ENCODE measurements at places on chromosomes 2 and 18.

DNA sequence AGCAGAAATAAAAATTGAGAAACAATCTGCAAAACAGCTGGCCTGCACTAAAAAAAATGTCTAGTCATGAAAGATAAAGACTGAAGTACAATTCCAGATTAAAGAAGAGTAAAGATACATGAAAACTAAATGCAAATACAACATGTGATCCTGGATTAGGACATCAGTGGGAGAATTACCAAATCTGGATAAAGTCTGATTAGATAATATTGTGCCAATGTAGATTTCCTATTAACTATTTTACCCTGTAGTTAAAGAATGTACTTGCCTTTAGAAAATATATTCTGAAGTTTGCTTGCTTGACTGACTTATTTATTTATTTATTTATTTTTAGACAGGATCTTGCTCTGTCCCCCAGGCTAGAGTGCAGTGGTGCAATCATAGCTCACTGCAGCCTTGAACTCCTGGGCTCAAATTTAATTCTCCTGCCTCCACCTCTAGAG, 58.7 kb downstream of the ASXL2 start:
- DNase-seq: no peak

DNA sequence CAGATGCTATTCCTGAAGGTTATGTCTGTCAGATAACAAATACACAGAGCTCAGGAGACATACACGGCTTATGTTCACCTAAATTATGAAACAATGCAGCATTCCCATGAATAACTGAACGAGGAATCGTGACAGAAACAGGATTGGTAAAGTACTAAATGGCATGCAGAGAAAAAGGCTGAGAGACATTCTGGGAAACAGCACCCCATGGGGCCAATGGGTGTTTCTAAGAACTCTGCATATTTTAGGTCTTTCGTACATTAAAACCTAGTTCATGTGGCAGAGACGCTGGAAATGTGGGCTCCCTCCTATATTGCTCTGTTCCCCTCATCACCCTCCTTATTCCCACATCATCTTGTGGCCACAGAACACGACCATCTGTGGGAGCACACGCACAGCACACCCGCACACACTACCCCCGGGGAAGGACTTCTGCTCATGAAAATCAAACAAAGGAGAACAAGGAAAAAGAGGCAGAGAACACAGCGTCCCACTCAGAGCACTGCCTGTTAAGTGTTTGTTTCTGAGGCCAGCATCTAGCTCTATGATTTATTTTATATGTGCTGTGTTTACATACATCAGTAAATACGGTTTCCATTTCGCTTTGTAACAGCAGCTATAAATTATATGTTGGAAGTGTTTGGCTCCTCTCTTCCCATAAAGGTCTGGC, 143.6 kb downstream of the AFF3 start:
- no peak for DNase-seq

DNA sequence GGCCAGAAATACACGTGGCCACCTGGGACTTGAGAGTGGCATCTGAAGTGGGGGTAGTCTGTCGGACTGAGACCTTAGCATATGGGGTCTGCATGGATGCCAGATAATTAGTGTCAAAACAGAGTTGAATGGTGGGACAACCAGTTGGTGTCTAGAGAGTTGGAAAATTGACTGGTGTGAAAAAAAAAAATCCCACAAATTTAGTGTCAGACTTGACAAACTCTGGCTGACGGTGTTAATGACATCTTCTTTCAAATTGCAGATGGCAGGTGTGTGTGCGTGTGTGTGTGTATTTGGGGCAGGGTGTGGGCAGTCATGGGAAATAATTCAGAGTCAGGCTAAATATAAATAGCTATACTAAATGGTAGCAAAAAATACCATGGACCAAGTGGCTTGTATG, 365.4 kb upstream of the RGPD4 start:
- DNase-seq: no peak

GRCh38 chr2:112693596-112693995, 27.2 kb upstream of the NT5DC4 start:
- DNase-seq: no peak

DNA sequence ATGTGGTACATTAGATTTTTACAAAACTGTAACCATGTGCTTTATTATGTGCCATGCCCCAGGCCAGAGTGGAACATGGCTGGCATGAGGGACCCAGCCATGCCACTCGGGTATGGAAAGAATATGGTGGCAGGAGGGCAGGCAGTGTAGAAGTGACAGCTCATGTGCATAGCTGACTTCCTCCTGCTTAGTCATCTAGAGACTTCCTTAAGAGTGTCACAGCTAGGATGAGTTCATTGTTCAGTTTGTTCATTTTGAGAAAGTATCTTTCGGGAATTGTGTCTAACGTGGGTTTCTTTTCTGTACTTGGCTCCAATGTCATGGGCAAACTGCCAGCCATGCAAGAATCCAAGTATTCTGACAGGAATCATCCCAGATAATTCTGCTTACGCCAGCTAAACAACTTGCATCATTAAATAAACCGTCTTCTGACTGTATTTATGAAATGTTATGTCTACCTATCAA, 94.3 kb upstream of the ITGB6 start:
- DNase-seq: no peak

DNA sequence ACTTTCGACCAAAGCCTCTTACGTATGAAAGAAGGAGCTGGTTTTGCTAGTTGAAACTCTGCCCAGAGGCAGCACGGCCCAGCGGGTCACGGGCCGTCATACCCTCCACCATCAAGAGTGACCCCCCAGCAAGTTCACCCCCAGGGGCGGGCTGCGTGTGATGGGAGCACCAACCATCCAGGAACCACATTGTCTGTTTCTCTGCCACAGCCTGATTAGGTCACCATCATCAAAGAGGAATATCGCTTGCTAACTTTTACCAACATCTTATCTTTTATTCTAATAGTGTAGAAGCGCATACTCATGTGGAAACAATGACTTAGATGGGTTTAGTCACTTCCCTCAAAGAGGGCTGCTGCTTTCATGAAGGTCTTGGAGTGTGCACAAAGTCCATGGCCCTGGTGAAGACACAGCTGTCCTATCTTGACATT, 116.6 kb upstream of the SMIM21 start:
- no peak for DNase-seq

DNA sequence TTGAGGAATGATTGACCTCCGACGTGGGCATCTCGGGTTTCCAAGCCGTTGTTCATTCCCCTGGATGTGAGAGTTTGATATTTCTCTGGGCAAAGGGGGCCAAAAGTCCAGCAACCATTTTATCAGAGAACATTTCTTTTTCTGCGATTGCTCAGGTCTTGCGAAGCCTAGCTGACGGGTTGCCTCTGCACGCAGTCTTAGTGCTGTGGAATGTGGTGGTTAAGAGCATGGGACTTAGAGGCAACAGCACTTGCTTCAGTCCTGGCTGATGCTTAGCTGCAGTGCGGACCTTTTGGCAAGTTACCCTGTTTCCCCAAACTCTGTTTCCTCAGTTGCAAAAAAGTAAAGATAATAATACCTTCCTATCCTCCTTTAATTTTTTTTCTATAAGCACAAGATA, 45.0 kb downstream of the FAP start:
- DNase-seq: no peak

DNA sequence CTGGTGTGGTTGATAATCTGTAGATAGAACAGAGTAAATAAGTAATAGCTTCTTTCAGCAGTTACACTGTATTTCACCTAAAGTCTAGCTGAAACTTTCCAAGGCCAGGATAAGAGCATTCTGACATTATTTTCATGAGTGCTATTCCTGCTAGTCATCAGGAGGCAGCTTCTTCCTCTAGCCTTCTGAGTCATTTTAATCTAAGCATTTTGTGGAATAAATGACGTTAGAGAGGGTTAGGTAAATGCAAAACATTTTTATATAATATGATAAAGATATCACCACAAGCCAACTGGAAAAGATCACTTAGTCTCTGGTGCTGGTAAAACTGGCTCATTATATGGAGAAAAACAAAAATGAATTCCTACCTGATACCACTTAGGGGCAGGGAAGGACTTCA, 138.5 kb downstream of the MEP1B start:
- DNase-seq: no peak

- no peak for DNase-seq
Observed at GRCh38 chr18:62289047-62289446, 36.1 kb upstream of the TNFRSF11A start.

DNA sequence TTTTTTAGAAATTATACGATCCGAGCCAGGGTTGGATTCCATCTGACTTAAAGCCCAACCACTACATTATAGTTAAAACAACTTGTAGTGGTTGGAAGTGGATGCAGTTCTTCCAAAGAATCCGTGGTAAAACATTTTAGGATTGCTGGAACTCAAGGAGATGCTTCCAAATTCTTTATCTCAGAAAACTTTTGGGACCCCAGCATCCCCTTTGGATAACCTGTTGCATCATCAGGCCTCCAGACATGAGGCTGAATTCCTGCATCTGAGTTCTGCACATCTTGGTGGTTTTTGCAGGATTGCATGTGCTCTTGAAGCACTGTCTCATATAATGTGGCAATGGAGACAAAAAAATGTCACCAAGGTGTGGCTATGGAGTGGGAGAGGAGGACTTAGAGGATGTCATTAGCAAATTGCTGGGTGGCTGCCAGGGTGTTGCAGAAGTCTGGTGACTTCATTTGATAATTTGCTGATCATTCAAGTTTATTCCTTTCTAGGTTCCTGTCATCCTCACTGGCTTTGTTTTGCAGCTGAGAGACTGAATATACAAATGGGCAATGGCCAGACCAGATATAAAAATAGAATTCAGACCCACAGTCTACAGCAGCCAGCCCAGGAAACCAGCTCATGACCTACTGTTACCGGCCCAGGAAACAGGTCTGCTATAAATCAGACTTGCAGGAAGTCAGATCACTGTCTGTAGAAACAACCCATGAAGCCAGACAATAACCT, 207.7 kb downstream of the BCL2 start:
- no peak for DNase-seq

DNA sequence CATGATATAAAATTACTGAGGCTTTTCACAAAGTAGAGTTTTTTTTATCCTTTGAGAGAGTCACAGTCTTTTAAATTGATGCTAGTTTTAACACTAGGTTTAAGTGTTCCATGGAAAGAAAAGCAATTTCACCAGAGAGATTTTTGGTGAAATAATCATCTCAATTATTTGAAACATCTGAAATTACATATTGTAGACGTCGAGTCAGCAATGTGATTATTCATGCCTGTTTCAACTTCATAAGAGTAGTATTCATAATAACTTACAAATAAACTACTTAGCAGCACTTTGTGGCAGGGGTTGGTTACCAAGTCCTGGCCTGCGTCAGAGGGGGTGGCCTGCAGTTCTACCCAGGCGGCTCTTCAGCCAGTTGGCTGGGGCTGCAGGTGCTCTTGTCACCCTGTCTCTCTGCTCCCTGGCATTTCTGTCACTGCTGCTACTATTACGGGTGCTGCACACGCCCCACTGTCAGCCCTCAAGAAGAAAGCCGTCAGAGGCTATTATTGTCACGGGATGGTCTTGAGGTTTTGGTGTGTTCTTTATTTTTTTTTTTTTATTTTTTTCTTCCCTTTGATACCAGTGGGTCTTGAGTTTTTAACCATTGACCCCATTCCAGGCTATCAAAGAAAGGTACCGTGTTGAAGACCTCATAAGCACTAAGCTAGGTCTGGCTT, 50.4 kb downstream of the MALT1 start:
- no peak for DNase-seq

DNA sequence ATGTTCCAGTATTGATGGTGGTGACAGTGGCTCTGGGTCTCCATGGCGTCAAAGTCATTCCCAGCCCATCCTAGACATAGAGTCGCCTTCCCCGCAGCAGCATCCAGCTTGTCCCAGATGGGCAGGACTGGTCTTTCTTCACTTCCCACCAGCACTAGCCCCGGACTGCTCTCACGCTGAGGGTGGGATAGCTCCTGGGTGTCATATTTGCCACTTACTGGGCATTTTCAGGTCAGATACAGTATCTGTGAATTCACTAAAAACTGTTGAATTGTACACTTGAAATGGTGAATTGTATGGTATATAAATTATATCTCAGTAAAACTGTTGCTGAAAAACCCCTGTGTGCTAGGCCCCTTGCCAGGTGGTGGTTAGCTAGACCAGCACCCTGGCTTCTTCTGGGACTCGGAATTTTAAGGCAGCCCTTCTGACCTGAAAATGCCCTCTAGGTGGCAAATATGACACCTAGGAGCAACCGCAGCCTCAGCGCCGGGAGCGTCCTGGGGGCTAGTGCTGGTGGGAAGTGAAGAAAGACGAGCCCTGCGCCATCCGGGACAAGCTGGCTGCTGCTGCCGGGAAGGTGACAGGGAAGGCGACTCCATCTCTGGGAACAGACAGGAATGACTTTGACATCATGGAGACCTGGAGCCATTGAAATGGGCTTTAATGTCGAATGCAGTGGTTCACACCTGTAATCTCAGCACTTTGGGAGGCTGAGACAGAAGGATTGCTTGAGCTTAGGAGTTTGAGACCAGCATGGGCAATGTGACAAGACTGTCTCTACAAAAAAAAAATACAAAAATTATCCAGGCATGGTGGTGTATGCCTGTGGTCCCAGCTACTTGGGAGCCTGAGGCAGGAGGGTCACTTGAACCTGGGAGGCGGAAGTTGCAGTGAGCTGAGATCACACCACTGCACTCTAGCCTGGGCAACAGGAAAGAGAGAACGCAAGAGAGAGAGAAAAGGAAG, 56.2 kb downstream of the DDX1 start:
- DNase-seq: no peak

DNA sequence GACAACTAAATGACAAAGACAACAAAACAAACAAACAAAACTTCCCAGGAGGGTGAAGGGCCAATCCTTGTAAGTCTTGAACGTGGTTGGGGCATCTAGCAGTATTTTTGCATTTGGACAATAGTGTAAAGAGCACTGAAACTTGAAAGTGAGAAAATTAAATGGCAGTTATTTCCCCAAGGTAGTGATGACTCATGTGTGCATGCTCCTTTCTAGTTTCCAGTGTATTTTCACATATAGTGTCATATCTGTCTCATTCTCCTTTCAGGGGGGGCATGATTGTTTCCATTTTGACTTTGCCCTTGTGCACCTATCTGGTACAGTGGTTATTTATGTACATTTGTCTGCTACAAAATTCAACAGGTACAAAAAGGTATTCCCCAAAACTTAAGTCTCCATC, 39.5 kb downstream of the CERS6 start:
- DNase-seq: no peak

DNA sequence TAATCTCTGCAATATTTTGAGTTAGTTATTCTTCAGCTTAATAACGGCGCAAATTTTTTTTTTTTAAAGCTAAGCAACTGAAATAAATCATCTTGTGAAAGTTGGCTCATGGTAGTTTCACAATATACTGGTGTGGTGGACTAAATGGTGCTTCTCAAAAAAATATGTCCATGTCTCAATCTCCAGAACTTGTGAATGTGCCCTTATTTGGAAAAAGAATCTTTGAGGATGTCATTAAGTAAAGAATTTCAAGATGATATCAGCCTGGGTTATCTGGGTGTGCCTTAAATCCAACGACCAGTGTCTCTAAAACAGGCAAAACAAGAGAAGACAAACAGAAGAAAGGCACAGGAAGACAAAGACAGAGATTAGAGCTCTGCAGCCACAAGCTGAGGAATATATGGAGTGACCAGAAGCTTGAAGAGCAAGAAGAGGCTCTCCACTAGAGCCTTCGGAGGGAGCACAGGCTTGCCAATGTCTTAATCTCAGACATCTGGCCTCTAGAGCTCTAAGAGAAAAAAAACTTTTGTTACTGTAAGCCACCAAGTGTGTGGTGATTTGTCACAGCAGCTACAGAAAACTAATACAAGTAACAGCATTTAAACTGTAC, 71.4 kb downstream of the HNMT start:
- no peak for DNase-seq
